Activated B cell treated with CpG ODN at 0.5 μM for 24 hours (primary cell): ENCODE measurements at places on chromosomes 5 and 9.

DNA sequence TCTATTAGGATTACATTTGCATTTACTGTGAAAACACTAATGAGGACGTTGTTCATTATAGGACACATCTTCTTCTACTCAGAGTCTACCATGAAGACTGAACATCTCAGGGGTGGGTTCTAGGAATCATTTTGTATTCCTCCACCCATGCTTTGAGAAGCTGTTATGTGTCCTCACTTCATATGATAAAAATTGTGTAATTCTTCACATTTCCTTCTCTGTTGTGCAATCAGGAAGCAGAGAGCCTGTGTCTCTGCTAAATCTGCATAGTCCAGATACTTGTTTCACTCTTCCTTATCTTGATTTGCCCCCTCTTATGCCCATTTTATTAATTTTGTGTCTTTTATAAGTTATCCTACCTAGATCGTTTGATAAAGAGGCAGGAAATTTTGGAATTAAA, 97.8 kb upstream of the IQGAP2 start:
- no peak for DNase-seq

- DNase-seq = no peak
These were observed 179.2 kb downstream of the FBXL7 start for GRCh38 chr5:15679161-15679560.

- no peak for DNase-seq
These were observed 1609.7 kb upstream of the CDH9 start for GRCh38 chr5:28648108-28648507.

DNA sequence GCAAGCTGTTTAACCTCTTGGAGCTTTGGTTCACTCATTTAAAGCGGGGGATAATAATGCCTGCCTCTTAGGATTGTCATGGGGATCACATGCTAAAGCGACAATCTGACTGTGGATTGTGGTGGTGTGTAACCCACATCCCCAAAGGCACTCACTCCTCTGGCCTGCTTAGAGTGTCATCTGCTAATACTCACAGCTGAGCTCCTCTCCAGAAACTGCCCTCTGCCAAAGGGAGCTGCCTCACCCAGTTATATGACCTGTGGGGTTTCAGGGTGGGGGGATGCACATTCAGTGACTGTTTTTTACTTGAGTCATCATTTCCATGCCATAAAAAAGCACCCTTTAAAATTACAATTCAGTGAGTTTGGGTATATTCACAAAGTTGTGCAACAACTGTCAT, 110.0 kb upstream of the SPOCK1 start:
- no peak for DNase-seq

DNA sequence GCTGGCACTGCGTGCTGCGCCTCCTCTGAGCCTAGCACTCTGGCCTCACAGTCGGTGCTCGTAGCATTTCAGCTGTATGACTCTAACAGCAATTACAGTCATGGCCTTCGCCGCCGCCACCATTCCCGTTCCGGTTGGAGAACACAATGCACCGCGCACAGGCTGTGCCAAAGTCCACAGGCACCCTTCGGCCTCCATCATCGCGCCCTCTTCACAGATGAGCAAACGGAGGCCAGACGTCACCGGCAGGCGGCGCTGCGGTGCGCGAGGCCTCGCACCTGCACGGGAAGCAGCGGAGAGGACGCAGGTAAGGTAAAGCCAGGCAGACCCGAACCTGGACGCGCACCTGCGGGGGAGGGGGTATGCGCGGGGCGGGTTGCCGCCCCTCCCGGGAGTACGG, 128.9 kb downstream of the BARX1 start:
- DNase-seq = peak; percentile 16

GRCh38 chr9:89553451-89554010, 51.3 kb upstream of the GADD45G start:
- DNase-seq = no peak

GRCh38 chr9:133455936-133456335, 3.8 kb upstream of the CACFD1 start:
- no peak for DNase-seq

GRCh38 chr5:160165137-160166068, 46.2 kb upstream of the PWWP2A start:
- DNase-seq = no peak

DNA sequence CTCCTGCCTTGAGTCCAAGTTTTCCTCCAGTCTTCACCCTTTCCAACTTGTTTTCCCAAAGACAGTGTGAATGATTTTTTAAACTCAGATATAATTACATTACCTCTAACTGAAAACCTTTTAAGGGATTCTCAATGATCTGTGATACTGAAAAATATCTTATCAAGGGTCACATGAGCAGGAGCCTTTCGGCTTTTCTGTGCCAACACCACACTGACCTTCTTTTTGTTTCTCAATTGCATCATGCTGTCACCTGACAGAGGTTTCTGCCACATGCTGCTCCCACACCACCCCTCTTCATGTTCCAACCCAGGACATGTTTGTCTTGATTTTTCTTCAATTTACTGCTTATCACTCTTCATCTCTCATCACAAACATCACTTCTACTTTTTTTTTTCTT, 820.0 kb downstream of the PRELID2 start:
- DNase-seq = no peak

- no peak for DNase-seq
These were observed 139.5 kb downstream of the MUSK start for GRCh38 chr9:110807956-110808598.

GRCh38 chr9:124423591-124423990, 8.3 kb upstream of the PSMB7 start:
- DNase-seq = no peak

GRCh38 chr5:151223447-151224264, at the start of gene CCDC69:
CCDC69 (minus strand) TSS chr5:151224092; CDS start chr5:151223970, 122 bp downstream.
- DNase-seq = peak; percentile 56

DNA sequence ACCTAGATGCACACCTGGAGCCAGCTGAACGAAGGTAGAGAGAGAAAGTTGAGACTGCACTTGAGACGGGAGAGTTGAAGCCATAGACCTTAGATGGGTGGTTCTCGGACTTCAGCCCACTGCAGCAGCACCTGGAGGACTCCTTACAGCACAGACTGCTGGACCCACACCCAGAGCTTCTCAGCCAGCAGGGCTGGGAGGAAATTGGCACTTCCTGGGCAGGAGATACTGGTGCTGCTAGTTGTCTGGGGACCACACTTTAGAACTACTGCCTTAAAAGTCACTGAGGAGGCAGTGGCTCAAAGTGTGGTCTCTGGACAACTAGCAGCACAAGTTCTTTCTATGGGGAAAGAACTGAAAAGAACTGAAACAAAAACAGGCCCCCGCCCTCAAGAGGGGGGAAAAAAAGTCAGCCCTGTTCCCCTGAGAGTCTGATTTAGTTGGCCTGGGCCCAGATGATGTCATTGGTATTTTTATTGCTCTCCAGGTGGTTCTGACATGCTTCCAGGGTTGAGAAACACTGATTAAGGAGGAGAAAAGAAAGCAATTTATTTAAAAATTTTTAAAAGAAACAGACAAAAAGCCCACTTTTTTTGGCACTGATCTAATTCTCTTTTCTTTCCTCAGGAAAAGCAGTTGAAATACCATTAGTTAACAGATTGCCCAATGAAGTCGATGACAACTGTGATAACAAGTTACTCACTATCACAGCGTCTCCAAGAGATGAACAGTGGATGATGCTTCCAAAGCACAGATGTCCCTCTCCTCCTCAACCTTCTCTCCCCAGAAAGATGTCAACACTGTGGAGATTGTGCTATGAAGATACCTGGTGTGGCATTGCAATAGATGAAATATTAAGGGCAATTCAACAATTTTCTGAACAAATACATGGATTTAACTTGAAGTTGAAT, 73.6 kb upstream of the ADAMTS16 start:
- DNase-seq = no peak

DNA sequence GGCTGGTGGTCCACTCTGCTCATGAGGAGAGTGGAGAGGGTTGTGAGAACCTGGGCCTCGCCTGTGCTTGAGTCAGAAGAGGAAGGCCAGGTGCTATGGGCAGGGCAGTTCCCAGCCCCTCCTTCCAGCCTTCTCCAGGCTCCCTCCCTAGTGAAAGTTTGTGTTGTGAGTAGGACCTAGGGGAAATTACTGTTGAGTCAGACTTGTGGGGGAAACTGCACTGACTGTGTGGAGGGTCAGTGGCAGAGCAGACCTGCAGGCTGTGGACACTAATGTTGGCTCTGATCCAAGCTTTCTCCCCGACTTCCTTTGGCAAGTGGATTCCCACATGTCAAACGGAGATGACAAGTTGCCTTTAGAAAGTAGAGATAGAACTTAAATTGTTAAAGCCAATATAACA, 102.6 kb downstream of the ARHGAP26 start:
- DNase-seq = no peak

GRCh38 chr9:114606597-114607207, 4.4 kb upstream of the TMEM268 start:
- no peak for DNase-seq

DNA sequence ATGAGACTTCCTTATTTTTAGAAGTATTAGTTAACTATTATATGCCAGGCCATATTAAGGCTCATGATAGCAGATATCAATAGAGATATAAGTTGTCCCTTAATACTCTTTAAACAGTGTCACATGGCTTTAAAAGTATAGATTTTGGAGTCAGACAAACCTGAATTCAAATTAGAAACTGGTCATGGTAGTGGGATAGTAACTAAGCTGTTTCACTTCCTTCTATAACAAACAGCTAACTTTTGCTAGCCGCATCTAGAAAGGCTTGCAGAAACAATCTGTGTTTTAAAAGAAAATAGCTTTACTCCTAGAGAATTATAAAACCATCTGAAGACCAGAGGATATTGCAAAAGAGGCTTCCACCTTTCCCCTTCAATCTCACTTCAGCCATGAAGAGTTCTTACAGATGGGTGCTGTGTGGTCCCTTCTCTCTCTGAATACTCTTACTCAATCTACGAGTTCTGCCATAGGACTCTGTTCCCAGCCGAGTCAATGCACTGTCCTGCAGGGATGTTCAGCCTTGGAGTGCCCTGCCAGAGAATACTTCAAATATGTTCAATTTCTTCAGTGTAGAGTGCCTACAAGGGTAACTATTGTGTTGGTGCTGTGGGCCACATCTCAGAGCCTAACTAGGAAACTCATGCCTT, 810.2 kb downstream of the EFNA5 start:
- DNase-seq = no peak

GRCh38 chr5:111119856-111120255, 27.7 kb downstream of the WDR36 start:
- DNase-seq = no peak

GRCh38 chr9:9299134-9299533, 1313.7 kb downstream of the PTPRD start:
- DNase-seq = no peak

- DNase-seq = peak; percentile 31
These were observed 373.3 kb upstream of the SEMA6A start for GRCh38 chr5:116947691-116948528.

DNA sequence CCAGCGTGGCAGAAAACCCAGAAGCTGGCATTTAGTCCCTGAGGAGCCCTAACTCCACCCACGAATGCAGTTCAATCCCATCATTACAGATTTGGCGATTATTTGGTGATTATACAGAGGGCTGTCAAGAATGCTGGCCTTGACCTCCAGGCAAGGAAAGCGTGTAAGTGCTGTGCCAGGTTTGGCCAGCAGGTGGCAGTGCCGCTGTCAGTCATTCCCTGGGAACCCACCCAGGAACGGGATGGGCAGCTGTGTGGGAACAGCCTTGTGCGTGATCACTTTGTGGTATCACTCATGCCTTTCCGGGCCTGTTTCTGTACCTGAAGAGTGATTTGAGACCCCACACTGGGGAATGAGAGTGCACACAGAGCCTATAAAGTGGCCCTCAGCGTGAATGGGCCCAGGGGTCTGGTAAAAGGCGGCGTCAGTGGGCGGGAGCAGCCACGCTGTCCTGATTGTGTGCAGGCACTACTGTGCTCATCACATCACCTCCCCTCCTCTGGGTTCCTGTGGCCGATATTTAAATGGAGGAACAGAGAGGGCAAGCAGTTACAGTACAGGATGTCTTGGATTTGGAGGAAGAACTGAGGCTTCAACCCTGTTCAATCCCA, 215.6 kb downstream of the ROR2 start:
- peak; percentile 58 for DNase-seq

- DNase-seq = no peak
These were observed 561.1 kb downstream of the EBF1 start for GRCh38 chr5:158538506-158539074.

DNA sequence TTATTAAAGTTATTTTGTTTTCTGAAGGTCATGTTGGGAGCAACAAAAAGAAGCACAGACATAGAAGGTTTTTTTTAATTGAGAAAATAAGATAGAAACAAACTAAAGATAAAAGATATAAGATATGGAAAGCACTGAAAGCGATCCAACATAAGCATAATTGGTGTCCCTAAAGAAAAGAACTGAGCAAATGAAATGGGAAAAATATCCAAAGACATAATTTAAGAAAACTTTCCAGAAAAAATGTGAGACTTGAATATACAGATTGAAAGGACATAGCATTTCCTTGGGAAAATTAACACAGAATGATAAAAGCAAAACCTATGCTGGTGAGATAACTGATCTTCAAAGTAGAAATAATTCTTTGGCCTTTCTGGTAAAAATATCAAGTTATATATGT, 289.3 kb downstream of the KIAA0825 start:
- no peak for DNase-seq

GRCh38 chr5:168263121-168263520, 28.3 kb upstream of the WWC1 start:
- no peak for DNase-seq

- peak; percentile 36 for DNase-seq
These were observed 52.7 kb downstream of the NDST1 start for GRCh38 chr5:150560401-150561191.

- no peak for DNase-seq
These were observed 87.6 kb downstream of the COL23A1 start for GRCh38 chr5:178502401-178503100.

- no peak for DNase-seq
These were observed 24.3 kb upstream of the KCNIP1 start for GRCh38 chr5:170479484-170479883.

GRCh38 chr5:40288800-40289485, 390.8 kb upstream of the PTGER4 start:
- no peak for DNase-seq

GRCh38 chr9:134545215-134545542, 96.4 kb upstream of the COL5A1 start:
- DNase-seq = no peak

- no peak for DNase-seq
These were observed 444.7 kb downstream of the ANXA1 start for GRCh38 chr9:73596321-73596720.

DNA sequence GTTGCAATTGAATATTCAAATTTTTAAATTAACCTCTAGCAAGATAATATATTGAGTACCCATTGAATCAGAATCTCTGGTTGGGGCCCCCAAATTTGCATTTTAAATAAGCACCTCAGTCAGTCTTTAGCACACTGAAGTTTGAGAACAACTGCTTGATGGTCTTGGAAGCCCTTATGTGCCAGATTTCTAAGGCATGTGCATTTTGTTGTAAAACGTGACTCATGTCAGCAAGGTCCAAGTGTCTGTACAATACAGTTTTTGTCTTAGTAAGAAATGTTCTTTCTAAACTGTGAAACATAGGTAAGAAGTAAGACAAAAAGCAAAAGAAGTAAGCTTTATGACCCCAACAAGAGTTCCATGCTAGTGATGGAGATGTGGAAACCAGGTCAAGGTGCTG, 59.1 kb upstream of the PHF2 start:
- no peak for DNase-seq

- DNase-seq = no peak
These were observed 78.8 kb downstream of the F2RL2 start for GRCh38 chr5:76544268-76544926.
